ENCODE measurements at places on chromosomes 12 and 14. TPM values are rescaled to one million over a fixed set of nuclear protein-coding genes. Genes with fewer than 3 reads are reported as not detected.

FAM90A1 gene
- 0.12 TPM for polyA plus RNA-seq

DNA sequence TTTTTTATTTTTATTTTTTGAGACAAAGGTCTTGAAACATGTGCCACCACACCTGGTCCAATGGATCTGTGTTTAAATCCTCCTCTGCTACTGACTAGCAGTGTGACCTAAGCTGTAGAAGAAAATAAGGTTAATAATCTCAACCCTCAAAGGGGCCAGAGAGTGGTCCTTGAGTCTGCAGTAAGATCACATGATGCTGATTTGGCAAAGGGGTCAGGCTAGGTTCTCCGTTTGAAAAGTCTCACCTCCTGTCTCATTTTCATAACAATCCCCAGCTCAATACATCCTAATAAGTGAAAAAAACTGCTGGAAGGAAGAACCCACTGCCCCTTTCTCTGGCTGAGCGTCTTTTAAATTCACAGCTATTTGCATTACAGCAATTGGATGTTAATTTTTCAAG is 8.0 kb upstream of the TEP1 start:
- DNase-seq, result no peak

GRCh38 chr12:229441-230191 is 15.7 kb upstream of the SLC6A12 start:
- no peak for DNase-seq

DNA sequence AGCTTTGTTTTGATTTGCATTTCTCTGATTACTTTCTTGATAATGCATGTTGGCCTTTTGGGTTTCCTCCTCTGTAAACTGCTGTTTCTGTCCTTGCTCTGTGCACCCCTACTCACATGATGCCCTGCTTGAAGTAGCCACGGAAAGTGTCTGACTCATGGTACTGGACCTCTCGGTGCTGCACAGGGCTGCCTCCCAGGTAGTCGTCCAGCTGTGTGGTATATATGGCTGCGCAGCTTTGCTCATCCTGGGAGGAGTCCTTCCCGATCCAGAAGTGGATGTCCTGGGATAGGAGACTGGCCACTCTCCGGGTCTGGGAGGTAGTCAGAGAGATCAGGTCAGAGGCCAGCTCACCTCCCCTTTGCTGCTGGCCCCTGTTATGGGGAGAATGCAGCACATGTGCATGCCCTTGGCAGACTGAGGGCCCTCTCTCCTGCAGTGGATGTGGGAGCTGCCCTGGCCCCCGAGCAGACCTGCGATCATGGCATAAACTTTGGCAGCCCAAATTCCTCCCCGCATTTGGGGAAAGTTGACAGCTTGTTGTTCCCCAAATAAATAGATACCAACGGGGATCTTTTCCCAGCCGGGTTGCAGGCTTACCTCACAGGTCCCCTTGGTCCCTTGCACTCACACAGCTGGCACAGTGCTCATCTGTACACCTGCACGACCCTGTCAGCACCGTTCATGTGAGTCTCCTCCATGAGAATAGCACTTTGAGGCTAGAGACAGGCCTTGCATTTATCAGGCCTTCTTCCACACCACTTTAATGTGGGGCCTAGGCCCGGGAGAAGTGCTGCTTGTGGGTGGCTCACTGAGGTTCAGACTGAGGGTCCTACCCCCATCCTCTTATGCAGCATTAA is 5.2 kb downstream of the AVIL start:
- no peak for DNase-seq

SLC16A7 gene
- polyA plus RNA-seq, result 30.3 TPM

SRGAP1 gene
- 0.09 TPM for polyA plus RNA-seq

DNA sequence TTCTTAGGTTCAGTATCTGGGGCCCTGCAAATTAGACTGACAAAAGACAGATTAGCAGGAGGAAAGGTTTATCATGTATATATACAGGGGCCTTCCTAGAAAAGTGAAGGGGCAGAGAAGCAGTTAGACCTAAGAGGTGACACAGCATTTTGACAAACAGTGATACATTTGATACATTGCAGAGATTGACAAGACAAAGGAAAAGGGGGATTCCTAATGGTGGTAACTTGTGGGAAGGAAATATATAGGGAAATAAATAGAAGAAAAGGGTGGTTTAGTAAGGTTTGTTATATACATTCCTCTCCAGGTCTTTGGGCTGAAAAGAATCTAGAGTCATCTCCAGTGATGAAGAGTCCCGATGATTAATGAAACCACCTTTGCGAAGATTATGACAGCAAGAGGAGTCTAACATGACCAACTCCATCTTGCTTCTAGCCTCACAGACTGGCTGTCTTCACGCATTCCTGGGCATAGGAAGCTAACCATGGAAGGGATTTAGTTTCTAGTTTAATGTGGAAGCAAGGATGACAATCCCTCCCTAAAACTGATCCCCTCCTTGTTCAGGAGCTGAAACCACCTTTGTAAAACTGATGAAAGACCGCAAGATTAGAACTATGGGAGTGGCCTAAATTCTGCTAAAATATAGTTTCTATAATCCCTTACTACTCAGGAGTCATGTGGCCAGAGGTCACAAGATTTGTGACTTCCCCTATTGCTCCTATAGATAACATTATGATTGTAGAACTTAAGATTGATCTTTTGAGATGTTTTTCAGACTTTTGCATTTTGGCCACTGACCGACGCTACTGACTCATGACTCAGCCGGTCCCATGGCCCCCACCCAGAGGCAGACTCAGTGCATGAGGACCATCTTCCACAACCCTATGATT is 31.1 kb upstream of the CPM start:
- no peak for DNase-seq

- no peak for DNase-seq
Measured at GRCh38 chr12:105107171-105107493, 399 bp upstream of the WASHC4 start.

CMTM5 gene
- not detected for polyA plus RNA-seq

DNA sequence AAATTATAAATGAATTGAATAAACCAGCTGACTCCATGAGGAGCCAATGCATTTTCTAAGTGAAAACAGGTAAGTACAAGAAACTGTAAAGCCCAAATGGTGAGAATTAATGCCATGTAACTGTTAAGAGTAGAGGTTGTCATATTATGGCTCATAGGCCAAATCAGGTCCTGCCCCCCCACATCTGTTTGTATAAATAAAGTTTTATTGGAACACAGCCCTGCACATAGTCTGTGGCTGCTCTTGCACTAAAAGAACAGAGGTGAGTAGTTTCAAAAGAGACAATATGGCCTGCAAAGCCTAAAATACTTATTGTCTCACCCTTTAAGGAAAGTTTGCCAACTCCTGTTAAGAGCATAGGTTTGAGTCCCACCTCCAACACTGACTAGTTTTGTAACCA is 140.5 kb upstream of the SRRM4 start:
- no peak for DNase-seq

GRCh38 chr14:89352976-89353765 is 63.9 kb downstream of the FOXN3 start:
- DNase-seq, result no peak

- DNase-seq, result peak; percentile 62
Measured at GRCh38 chr14:70622111-70622712, 19.5 kb upstream of the TTC9 start.

RERGL gene
- polyA plus RNA-seq, result not detected

DNA sequence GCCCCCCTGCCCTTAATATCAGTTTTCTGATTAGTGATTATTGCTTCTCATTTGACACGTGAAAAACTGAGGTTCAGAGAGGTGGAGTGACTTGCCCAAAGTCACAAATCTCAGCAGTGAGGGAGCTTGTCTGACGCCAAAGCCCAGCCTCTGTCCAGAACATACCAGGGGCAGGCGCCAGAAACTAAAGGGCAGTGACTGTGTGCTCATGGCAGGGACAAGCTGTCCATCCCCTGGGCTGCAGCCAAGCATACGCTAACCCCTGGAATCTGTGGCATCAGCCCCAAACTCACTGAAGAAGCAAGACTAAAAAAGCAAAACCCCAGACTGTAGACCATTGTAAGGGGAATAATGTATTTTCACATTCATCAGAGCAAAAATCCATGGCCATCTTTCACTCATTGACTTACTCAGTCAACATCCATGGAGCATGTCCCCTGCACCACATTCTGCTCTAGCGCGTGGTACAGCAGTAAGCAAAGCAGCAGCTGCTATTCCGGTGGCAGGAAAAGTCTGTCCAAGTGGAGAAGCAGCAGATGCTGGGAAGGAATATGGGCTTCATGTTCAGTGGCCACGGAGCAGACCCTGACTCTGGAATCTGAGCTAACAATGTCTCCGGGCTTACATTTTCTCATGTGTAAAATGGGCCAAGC is 1.5 kb upstream of the SERPINA4 start:
- no peak for DNase-seq

DNA sequence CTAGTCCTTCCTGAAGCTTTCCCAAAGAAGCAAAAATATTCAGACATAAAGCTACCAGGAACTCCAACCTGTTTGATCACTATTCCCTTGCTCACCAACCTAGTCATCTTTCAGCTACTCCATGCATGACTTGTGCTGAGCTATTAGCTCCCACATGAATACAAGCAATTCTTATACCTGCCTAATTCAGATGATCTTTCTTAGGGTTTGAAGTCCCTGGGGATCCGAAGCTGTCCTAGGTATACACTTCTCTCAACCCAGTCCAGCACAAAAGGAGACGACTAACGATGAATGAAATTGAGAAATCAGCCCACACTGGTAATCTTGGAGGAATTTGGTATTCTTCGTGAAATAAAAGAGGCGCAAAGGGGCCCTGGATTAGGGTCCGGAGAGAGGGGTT is 631 bp upstream of the PTGR2 start:
- no peak for DNase-seq

KRT85 gene
- not detected for polyA plus RNA-seq

GRCh38 chr14:89658977-89659670 is 242.1 kb upstream of the FOXN3 start:
- DNase-seq, result no peak

NFE2 gene
- not detected for polyA plus RNA-seq

GRCh38 chr14:34300882-34301734 is 160.9 kb downstream of the SPTSSA start:
- DNase-seq, result no peak

INSM2 gene
- not detected for polyA plus RNA-seq

KRT79 gene
- not detected for polyA plus RNA-seq

- no peak for DNase-seq
Measured at GRCh38 chr12:41739066-41739465, 405.6 kb downstream of the GXYLT1 start.
